Liver (tissue), 10 donors: ENCODE measurements at places on chromosomes 2 and 18. TPM values are rescaled to one million over a fixed set of nuclear protein-coding genes. Genes with fewer than 3 reads are reported as not detected.

Gene MAPRE3
- polyA plus RNA-seq = 11.5 TPM

Gene FER1L5
- polyA plus RNA-seq = not detected

Gene PLEK
- 2.6 TPM for polyA plus RNA-seq

Gene RBKS
- polyA plus RNA-seq = 18.8 TPM

GRCh38 chr18:74950479-74950878 is 258.5 kb downstream of the PTGR3 start:
- H3K4me3 ChIP-seq = no peak overlapping the region
- H3K27ac ChIP-seq = no peak overlapping the region
- H3K4me1 ChIP-seq = no peaks in the 10 kb centered on the region
- H3K36me3 ChIP-seq = no peaks in the 10 kb centered on the region
- H3K27me3 ChIP-seq = no peaks in the 10 kb centered on the region

- H3K4me1 ChIP-seq = no peaks in the 10 kb centered on the region
- H3K27me3 ChIP-seq = no peaks in the 10 kb centered on the region
- no peak overlapping the region for H3K27ac ChIP-seq
- no peaks in the 10 kb centered on the region for H3K36me3 ChIP-seq
- DNase-seq = no peak
Measured at GRCh38 chr2:223580951-223581350, 21.2 kb downstream of the SCG2 start.

DNA sequence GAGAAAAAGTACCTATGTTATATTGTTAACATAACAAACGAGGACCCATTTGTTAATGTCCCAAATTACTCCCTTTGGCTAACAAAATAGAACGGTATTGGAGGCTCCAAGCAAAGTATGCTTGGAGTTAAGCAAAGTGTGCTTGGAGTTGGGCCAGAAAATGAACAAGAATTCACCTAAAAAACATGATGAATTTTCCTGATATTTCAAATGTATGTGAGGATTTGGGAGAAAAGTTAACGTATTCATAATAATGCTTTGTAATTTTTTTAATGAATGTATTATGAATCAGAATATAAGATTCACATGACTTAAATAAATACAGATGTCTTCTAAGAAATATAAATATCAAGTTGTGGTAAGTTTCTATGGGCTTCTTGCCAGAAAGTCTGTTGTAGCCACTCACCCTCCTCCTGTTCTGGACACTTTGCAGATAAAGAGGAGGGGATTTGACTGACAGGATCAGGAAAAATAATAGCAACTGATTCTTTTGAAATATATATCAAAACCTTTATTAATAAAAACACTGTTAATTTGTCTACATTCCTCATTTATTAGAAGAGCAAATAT is 423.7 kb upstream of the MMADHC start:
- no peak for DNase-seq
- H3K4me1 ChIP-seq = no peaks in the 10 kb centered on the region
- H3K27ac ChIP-seq = no peak overlapping the region
- no peak overlapping the region for H3K4me3 ChIP-seq
- no peaks in the 10 kb centered on the region for H3K36me3 ChIP-seq
